Effector memory CD4-positive, alpha-beta T cell (primary cell): ENCODE measurements at places on chromosomes 3 and 15.

DNA sequence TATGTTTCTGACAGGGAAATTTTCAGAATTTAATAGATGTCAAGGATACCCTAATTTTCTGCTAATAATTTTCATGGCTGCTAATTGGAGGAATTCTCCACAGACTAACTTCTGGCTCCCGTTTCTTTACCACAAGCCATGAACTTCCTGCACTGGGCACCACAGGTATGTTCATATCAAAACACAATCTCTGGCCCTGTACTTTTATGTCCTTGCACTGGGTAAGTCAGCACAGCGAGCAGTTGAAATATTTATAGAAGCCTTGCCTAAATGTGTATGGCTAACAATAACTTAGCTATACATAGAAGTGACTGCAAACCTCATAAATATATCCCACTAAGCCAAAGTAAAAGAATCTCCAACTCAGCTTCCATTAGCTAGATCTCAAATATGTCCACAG lies 246.9 kb downstream of the ZIC1 start:
- no peaks in the 10 kb centered on the region for H3K36me3 ChIP-seq
- DNase-seq = no peak
- H3K27me3 ChIP-seq = no peaks in the 10 kb centered on the region
- H3K27ac ChIP-seq = no peak overlapping the region
- no peaks in the 10 kb centered on the region for H3K4me1 ChIP-seq

- no peak for DNase-seq
- no peak overlapping the region for H3K4me3 ChIP-seq
- H3K27ac ChIP-seq = no peak overlapping the region
- H3K27me3 ChIP-seq = no peaks in the 10 kb centered on the region
These were observed 12.9 kb downstream of the LRRC2 start for GRCh38 chr3:46553154-46553553.

- DNase-seq = no peak
- H3K27ac ChIP-seq = no peak overlapping the region
These were observed 32.5 kb upstream of the TBL1XR1 start for GRCh38 chr3:177229791-177230190.

DNA sequence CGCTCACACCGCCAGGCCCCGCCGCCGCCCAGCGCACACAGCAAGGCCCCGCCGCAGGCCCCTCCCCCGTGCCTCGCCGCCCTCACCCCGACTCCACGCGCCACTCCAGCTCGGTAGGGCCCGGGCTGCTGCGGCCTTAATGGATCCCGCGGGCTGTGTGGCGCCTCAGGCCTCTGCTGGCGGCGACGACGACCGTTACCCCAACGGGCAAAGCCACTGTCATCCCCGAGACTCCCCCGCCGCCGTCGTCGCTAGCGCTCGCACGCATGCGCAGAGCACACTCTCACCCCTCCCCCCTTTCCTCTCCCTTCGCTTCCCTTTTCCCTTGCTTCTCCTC lies at the start of gene MSL2:
TSS of gene MSL2 (minus strand) at position 272 of the 337 bp plus-strand sequence. CDS start 1,222 bp downstream, outside the sequence.
- H3K4me3 ChIP-seq = peak within 1 kb of the TSS; percentile 78
- no peak for DNase-seq
- peak within 1 kb of the TSS; percentile 99 for H3K27ac ChIP-seq

DNA sequence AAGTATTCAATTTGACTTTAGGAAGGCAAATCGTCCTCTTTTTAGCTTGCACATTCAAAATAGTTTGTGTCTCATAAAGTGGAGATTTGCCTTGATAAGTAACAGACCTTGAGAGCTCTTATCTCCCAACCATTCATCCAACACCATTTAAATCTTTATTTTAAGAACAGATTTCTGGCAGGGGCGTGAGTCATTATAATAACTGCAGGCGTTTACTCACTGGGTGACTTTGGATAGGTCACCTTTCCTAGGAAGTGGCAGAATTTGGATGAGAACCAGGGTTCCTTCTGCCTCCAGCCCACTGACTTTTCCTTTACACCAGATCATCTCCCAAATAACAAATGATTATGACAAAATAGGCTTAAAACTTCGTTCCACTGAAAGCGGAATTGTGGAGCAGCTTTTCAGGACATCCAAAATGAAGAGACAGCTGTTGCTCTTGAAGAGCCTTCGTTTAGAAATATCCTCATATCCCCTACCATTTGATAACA lies 5.0 kb downstream of the LMCD1 start:
- no peak for DNase-seq
- H3K27ac ChIP-seq = no peak overlapping the region
- H3K27me3 ChIP-seq = no peaks in the 10 kb centered on the region

GRCh38 chr3:158738653-158739052 lies 6.4 kb upstream of the RARRES1 start:
- no peaks in the 10 kb centered on the region for H3K4me1 ChIP-seq
- no peak overlapping the region for H3K4me3 ChIP-seq
- no peak overlapping the region for H3K27ac ChIP-seq
- no peaks in the 10 kb centered on the region for H3K36me3 ChIP-seq
- H3K27me3 ChIP-seq = no peaks in the 10 kb centered on the region

DNA sequence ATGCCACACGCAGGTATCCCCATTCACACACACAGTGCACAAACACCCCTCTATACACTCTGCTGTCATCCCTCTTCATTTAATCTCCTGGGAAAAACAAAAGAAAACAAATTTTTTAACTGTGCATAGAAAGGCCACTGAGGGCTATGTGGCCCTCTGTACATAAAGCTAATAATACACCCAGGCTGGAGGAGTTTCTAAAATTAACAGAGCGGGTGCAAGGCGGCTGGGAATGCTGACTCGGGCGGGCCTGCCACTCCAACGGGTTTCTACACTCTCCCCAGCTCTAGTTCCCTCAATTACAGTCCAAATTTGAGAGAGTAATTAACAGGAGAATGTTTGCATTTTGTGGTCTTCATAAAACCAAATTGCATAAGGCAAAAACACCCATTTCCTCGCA lies 23.1 kb downstream of the HCN4 start:
- DNase-seq = no peak
- H3K4me3 ChIP-seq = no peak overlapping the region
- no peaks in the 10 kb centered on the region for H3K27me3 ChIP-seq
- no peaks in the 10 kb centered on the region for H3K36me3 ChIP-seq
- H3K4me1 ChIP-seq = no peaks in the 10 kb centered on the region
- no peak overlapping the region for H3K27ac ChIP-seq

DNA sequence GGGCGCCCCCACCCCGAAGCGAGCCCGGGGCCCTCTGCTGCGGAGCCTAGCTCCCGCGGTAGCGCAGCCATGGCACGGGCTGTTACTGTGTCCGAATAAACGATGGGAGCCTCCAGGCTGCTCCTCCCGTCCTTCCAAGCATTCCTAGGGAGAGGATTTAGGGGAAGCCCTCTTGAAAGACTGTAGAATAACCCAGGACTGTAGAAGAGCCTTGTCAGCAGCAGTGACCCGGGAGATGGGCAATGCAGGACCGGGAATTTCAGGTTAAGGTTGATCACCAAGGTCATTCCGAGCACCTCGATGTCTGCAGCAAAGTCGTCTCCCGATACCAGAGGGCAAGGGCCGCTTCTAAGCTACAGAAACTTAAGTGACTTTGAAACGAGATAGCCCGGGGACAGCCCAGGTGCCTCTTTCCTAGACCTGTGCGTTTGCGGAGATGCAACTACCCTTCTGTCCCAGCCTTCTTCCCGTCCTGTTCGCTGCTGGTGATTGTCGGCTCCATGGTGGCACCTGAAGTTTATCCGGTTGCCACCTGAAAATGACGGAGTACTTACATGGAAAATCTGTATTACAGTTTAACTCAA lies 753 bp upstream of the MYO5A start:
- H3K4me3 ChIP-seq = peak overlapping the region; percentile 52
- no peak for DNase-seq
- H3K27me3 ChIP-seq = no peaks in the 10 kb centered on the region
- no peaks in the 10 kb centered on the region for H3K36me3 ChIP-seq

DNA sequence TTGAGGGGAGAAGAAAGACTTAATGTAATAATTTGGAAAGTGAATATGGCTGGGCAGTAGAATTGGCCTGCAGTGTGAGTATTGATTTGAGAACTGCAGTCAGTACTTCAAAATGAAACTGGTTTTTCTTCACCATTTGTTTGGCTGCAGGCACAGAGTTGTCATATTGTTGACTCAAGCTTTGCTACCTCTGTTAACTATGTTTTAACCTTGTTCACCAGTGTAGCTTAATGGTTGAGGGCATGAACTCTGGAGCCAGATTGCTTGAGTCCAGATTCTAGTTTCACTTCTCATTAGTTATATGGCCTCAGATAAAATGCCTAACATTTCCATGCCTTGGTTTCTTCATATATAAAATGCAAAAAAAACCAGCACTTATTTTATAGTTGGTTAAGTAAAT lies 64.1 kb downstream of the CFAP44 start:
- no peaks in the 10 kb centered on the region for H3K4me1 ChIP-seq
- H3K27ac ChIP-seq = no peak overlapping the region
- H3K36me3 ChIP-seq = no peaks in the 10 kb centered on the region
- no peaks in the 10 kb centered on the region for H3K27me3 ChIP-seq
- no peak overlapping the region for H3K4me3 ChIP-seq
- DNase-seq = no peak
